ENCODE measurements at places on chromosomes 7 and 10.

GRCh38 chr7:143885951-143886350 lies 16.0 kb downstream of the TCAF1 start:
- no peak for DNase-seq

- DNase-seq = no peak
Measured at GRCh38 chr7:114956702-114957101, 34.8 kb downstream of the MDFIC start.

- no peak for DNase-seq
Measured at GRCh38 chr10:71782917-71783490, 9.7 kb upstream of the VSIR start.

DNA sequence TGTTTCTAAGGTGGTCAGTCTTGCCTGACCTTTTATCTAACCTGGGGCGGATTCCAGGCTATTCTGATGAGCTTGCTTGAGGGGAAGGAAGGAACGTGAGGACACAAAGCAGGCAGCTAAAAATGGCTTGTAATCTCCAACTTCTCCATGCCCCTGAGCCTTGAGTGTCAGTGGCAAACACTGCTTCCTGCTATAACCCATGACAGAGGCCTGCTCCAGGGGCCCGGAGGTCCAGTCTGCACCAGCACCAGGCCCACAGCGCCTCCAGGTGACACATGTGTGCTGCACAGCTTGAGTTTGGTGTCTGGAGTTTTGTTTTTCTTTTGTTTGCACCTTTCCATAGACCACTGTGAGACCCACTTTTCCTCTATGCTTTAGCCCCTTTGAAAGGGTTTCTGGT lies 207.9 kb downstream of the PAXIP1 start:
- no peak for DNase-seq

- no peak for DNase-seq
Measured at GRCh38 chr7:146424084-146424483, 307.5 kb downstream of the CNTNAP2 start.

- no peak for DNase-seq
Measured at GRCh38 chr10:79057481-79058275, 11.1 kb upstream of the ZMIZ1 start.

- DNase-seq = no peak
Measured at GRCh38 chr7:122070834-122071233, 73.2 kb downstream of the AASS start.

GRCh38 chr10:105468759-105469158 lies 827.7 kb downstream of the SORCS3 start:
- DNase-seq = no peak

DNA sequence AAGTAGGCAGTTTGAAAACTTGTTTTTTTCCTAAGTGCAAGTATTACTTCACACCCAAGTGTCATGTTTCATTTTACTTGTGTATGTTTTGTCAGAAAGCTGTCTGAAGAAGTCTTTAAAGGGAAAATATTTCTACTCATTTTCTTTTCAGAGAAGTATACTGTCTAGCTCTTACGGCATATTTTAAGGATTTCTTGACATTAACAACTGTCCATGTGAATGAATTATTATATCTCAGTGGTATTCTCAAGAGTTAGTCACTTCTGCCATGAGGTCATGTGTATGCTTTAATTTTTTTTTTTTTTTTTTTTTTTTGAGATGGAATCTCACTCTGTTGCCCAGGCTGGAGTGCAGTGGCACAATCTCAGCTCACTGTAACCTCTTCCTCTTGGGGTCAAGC lies 229.5 kb downstream of the BICC1 start:
- no peak for DNase-seq

DNA sequence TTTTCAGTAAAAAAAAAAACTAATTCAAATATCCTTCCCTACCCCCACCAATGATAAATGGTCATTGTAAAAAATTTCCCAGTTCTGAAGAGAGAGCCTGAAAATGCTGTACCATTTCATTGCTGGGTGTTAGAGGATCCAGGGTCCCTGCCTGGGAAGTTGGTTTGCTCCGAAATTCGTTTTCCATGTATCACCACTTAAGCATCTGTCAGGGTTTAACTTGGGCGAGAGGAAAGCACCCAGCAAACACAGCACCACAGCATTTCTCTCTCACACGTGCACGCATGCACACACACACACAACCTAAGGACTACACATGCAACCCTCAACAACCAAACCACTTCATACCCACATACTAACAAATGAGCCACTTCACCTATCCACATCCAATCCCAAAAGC lies 42.1 kb upstream of the EMX2 start:
- no peak for DNase-seq

- no peak for DNase-seq
Measured at GRCh38 chr7:30968747-30969603, 5.2 kb downstream of the GHRHR start.

GRCh38 chr10:52720018-52720417 lies 52.6 kb downstream of the MBL2 start:
- DNase-seq = no peak

- DNase-seq = no peak
Measured at GRCh38 chr7:90655566-90655965, 59.4 kb downstream of the CDK14 start.

DNA sequence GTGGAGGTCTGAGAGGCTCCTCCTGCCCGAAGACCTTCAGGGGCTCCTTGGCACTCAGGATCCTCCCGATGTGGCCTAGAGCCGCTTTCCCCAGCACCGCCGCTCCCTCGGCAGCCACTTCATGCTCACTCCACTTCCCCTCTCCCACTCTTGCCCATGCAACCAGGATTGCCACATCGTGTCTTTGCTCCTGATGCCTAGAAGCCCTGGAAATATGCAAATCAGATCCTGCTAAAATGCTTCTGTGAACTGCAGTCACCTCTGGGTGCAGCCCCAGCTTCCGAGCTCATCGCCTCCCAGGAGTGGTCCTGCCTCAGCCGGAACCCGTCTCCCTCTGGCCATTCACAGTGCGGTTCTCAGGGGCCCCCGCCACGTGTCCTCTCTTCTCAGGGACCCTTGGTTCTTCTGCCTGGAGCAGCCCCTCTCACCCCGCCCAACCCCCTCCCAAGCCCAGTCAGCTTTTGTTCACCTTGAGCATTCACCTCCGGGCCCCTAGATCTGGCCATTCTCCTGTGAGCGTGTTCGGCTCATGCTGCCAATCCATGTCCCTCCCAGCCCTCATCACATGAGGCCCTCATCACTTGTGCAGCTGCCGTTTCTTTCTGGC lies 175.5 kb downstream of the ADARB2 start:
- no peak for DNase-seq

DNA sequence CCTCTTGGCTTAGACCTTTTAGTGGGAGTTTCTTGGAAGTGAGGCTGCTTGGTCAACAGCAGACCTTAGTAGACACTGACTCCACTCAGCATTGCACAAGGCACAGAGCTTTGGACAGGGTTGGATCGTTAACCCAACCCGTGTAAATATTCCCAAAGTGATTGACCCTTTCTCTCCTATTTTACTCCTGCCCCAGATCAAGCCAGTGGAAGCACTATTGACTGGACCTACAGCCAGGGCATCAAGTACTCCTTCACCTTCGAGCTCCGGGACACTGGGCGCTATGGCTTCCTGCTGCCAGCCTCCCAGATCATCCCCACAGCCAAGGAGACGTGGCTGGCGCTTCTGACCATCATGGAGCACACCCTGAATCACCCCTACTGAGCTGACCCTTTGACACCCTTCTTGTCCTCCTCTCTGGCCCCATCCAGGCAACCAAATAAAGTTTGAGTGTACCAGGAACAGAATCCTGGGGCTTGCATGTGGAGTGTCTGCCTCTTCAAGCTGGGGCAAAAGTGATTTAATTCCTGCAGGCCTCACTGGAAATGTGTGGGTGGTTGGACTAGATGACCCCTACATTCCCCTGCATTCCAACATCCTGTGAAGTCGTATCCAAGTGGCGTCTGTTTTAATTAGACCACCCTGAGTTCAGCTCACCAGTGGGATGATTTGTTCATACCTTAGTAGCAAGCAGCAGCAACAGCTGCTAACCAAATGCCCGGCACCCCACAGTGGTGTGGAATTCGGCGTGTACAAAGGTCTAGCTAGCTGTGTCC lies 7.5 kb downstream of the CPA1 start:
- no peak for DNase-seq
